ENCODE measurements at places on chromosomes 12 and 14.

DNA sequence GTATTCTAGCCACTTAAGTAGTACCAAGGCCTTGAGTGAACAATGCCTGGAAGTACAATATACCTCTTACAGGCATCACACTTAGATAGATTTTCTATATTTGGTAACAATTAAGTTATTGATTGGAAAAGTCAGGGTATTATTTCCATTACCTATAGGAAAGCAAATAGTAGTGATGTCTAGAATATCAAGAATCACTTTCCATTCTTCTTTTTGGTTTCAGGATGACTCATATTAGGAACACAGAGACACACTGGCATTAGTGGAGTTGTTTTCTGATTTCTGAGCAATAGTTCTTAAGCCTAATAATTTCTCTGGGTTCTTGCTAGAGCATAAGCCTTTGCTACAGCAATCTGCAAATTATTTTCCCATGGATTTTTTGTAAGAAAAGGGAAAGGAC lies 1640.0 kb upstream of the SEL1L start:
- no peak for DNase-seq

DNA sequence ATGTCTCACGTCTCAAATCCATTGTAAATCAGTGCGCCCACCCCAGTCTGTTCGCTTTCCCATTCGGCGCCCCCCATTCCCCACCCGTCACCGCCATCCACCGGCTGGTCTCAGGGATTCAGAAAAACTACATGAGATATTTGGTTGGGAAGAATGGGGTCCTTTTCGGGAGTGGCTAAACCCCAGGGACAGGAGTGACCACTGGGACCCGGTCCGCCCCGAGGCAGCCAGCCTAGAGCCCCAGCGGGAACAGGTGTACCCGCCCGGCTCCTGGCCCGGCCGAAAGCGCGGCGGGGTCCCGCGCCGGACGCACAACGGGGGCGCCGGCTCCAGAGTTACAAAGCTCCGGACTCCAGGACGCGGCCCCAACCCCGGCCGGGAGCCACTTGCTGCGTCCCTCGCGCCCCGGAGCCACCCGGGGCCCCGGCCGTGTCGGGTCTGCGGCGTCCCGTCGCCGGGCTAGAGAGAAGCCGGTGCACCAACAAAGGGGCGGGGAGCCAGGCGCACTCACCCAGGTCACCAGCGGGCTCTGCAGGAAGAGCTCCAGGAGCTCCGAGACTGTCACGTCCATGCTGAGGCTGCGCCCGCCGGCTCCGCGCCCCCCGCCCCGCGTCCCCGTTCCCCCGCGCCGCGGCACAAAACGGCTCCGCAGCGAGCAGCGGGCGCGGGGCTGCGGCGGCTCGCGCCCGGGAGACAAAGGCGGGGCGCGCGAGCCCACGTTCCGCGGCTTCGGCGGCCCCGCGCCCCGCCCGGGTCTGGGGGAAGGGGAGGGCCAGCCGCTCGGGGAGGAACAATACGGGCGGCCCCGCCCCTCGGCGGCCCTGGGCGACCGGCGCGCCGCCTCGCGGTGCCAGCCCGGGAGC lies at the start of gene CCDC88C:
CCDC88C (minus strand) TSS at position 701 of the 863 bp plus-strand sequence; CDS start at position 571, 130 bp downstream.
- no peak for DNase-seq

- no peak for DNase-seq
Measured at GRCh38 chr12:25686351-25686750, 133.3 kb upstream of the LMNTD1 start.

DNA sequence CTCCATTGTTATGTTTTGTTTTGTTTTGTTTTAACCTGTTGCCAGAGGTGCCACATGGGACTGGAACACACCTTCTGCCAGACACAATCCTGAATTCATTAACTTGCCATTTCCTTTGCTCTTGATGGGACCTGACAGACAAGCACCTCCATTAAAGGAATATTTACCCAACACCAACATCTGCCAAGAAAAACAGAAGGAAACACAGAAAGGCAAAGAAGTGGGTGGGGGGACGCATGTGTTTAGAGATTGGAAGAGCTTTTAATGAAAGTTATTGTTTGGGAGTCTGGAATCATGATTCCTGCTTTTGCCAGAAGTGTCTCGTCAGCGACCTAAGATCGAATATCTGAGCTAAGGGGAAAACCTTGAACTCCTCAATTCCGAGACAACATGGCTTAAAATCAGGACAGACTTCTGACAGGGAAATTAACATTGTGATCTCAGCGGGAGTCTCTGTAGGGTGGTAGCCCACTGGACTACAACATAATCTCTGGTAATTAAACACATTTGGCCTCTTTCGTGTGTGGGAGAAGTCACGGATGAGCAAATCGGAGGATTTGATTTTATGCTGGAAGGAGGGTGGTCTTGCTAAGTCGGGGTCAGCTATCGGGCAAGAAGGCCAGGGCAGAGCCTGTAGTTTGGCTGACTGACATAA lies 210.4 kb upstream of the FAR2 start:
- DNase-seq, result no peak

DNA sequence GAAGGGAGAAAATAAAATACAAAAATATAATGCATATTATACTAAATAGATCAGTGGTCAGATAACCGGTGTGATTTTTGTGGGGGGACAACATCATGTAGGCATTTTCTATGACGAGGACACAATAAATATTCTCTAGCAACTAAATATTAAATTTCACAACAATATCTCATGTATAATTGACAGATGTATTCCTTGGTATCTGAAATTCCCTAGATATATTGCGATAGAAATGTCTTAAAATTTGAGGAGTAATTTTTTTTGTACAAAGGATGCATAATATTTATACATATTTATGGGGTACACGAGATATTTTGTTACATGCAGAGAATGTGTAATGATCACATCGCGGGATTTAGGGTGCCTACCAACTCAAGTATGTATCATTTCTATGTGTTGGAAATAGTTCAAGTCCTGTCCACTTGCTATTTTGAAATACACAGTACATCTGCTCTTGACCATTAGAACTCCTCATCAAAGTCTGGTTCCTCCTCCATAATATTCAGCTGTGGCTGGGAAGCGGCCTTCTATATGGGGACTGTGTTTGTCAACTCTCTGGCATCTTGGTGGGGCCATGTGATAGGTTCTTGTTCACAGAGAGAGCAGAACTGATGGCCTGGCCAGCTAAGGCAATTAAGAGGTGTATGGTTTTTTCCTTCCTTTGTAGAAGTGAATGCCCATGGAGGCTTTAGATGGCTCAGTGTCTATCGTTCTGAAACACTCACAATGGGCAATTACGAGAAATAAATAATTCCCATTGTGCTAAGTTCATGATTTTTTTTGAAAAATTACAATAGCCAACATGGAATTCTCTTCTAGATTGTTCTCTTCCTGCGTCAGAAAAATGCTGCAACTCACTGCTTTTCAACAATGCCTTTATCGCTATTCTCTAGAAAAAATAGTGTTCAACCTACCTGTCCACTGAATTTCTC lies 8.8 kb downstream of the A2M start:
- DNase-seq, result no peak

DNA sequence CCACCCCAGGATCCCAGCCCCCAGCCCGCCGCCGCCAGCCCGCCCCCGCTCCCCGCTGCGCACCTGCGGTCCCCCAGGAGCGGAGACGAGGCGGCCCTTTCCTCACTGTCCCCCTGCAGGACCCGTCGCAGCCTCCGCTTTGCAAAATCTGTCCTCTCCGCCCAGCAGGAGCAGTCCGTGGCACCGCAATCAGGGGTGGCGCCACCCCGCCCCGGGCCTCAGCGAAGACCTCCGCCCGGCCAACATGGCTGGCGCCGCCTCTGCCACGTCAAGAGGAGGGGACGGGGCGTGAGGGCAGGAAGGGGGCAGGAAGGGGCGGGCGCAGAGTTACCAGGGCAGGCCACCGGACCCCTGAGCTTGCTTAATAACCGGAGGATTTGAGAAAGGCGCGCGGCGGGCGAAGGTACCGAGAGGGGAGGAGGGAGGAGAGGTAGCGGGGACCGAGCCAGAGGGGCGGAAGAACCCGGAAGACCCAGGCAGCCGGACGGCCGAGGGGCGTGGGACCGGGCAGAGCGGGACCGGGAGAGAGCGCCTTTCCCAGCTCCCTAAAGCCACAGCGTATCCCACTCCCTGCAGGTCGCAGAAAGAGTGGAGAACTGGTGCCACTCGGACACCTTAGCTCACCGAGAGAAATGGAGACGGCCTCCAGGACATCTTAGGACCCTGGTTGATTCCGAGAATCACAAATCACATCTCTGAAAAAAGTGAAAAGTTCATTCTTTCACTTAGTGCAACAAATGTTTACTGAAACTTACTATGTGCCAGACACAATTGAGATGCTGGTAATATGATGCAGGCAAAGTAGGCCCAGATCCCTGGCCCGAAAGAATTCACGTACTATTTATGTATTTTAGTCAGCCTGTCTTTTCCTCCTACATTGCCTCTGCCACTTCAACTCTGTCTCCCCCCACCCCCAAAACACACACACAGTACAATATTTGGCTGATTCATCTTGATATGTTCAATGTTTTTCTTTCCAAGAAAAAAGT lies at the start of gene SEC23A:
SEC23A (minus strand) TSS at position 267 of the 989 bp plus-strand sequence. CDS start 7,117 bp downstream, outside the sequence.
- DNase-seq, result peak; percentile 88

GRCh38 chr12:8698132-8698851 lies 501 bp downstream of the RIMKLB start:
- peak; percentile 46 for DNase-seq

- no peak for DNase-seq
Measured at GRCh38 chr12:120858306-120859088, 45.7 kb downstream of the SPPL3 start.

- no peak for DNase-seq
Measured at GRCh38 chr14:104553166-104554087, 26.1 kb upstream of the C14orf180 start.

DNA sequence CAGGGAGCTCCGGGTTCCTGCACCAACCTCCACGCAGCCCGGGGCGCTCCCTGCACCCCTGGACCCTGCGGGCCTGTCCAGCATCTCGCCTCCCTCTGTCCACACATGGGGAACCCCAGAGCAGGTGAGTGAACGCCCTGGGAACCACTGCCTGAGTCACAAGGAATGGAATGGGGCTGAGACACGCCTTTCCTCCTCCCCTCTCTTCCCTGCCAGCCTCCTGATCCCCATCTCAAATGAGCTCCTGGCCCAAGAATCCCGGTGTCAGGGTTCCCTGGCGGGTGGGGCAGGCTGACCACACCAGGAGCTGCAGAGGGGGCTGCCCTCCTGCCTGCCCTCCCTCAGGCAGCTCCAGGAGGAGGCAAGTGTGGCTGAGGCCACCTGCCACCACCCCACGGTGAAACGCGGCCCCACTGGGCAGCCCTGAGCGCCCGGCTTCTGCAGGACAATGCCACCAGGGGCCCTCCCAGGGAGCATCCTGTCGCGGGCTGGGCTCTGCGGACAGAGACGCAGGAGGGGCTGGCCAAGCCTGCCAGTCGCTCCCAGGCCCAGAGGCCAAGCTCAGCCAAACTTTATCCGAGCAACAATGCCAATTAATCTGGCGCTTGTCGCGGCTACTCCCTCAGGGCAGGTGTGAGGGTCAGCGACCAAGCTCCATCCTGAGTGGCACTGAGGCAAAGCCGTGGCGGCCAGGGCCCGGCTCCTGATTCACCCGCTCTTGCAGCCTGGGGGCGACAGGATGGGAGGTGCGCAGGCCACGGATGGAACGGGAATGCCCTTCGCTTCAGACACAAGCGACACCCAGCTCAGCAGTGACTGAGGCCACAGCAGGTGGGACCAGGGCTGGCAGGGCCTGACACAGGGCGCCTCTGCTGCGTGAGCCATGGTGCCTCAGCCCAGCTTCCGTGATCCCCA lies 44.3 kb downstream of the GALNT9 start:
- no peak for DNase-seq

- no peak for DNase-seq
Measured at GRCh38 chr12:47868552-47869031, 36.2 kb downstream of the VDR start.

DNA sequence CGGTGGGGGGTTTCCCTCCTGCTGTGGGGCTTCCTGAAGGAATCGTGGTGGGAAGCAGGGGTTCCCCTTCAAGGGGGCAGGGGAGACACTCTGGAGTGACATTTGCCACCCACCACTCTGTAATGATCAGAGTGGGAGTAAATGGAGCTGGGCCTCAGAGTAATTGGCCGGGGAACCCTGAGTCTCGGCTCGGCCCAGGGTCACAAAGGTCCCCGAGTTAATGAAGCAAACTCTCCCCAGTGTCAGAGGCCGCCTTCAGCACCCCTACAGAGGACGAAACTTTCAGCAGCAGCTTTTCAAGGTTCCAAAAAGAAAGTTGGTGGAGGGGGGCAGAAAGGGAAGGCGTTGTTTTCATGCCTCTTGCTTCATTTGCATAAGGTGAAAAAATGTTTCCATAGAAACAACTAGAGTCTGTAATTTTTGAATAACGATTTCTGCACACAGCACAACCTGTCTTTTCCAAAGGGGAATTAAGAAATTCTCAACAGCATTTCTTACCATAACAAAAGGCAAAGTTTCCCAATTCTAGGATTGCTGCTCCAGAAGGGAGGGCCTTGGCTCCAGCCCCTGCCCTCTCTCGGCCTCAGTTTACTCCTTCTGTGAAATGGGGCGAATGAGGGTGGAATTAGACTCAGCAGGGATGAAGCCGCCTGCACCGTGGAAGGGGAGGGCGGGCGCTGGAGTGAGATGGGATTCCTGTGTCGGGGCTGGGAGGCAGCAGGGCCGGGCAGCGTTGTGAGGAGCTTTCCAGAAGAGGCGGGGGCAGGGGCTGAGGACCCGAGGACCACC lies 67.0 kb upstream of the BEGAIN start:
- no peak for DNase-seq

GRCh38 chr12:121789233-121789781 lies 4.2 kb downstream of the RHOF start:
- DNase-seq, result no peak

GRCh38 chr12:94942663-94943062 lies 60.8 kb downstream of the NDUFA12 start:
- DNase-seq, result no peak

- peak; percentile 22 for DNase-seq
Measured at GRCh38 chr14:38958589-38958988, 144.4 kb downstream of the SEC23A start.

GRCh38 chr14:23494223-23494622 lies 24.7 kb downstream of the NGDN start:
- DNase-seq, result peak; percentile 51

DNA sequence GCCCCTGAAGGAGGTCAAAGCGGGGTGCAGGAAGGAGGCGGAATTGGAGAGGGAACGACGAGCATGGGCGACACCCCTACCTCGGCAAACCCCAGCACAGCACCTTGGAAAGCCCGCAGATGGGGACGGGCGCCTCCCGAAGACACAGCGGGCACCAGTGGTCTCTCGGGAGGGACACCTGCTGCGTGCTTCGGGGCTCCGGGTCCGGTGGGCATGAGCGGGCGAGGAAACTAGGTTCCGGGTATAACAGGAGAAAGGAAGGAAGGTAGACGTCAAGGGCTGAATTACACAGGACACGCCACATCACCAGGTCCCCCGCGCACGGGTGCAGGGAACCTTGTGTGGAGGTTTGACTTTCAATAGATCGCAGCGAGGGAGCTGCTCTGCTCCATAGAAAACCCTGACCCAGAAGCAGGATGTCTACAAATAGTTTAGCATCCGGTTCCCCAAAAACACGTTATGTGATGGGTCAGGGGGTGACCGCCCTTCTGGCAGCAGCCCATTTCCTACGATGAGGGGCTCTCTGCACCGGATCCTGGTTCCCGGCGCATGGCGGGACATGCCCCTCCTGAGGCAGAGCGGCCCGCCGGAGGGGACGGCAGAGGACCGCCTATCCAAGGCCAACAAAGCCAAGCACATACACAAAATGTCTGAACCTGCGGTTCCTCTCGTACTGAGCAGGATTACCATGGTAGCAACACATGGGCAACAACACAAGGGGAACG lies 196.9 kb downstream of the ALG10 start:
- DNase-seq, result no peak

GRCh38 chr12:32533971-32534590 lies 134.7 kb downstream of the FGD4 start:
- DNase-seq, result peak; percentile 88

All from fibroblast of pulmonary artery (primary cell).